ENCODE measurements at places on chromosomes 3 and 15. TPM values are rescaled to one million over a fixed set of nuclear protein-coding genes. Genes with fewer than 3 reads are reported as not detected.

- no peak for DNase-seq
These were observed 152.9 kb upstream of the GOLIM4 start for GRCh38 chr3:168248383-168249204.

Gene DPP8
- 49.9 TPM for total RNA-seq

GRCh38 chr3:140467104-140467577 is 210.7 kb upstream of the TRIM42 start:
- DNase-seq = no peak

- DNase-seq = no peak
These were observed 513 bp downstream of the CLASP2 start for GRCh38 chr3:33717616-33717865.

GRCh38 chr15:80573606-80574005 is 121.5 kb upstream of the ABHD17C start:
- no peak for DNase-seq

Gene FAIM
- total RNA-seq = 2.9 TPM

GRCh38 chr3:99576904-99577559 is 61.4 kb upstream of the COL8A1 start:
- no peak for DNase-seq
